ENCODE measurements at places on chromosomes 3 and 15. TPM values are rescaled to one million over a fixed set of nuclear protein-coding genes. Genes with fewer than 3 reads are reported as not detected.

The GOLGA6L9 gene
- 0.28 TPM for polyA plus RNA-seq

DNA sequence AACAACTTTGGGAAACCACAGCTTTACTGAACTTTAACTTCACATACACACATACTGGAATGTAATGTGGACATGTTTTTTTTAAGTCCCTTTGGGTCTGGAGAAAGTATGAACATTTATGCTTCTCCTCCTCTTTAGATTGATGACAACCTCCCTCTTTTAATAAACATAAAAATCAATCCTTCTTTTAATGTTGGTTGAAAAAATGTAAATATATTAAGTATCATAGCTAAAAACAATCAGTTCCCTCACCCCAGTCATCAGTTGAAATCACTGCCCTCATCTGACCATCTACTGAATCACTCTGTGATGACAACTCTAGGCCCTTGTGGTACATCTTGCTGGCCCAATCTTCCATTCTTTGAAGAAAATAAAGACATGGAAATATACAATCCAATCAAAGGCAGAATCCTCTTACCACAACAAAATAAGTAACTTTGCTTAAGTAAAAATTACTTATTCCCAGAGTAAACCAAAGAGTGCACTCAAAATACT, 6.4 kb downstream of the AAGAB start:
- H3K27ac ChIP-seq = no peak overlapping the region
- DNase-seq = no peak
- no peak overlapping the region for H3K4me3 ChIP-seq
- no peaks in the 10 kb centered on the region for H3K27me3 ChIP-seq
- H3K4me1 ChIP-seq = peaks cover 16% of the 10 kb centered on the region
- peaks cover 14% of the 10 kb centered on the region for H3K36me3 ChIP-seq

DNA sequence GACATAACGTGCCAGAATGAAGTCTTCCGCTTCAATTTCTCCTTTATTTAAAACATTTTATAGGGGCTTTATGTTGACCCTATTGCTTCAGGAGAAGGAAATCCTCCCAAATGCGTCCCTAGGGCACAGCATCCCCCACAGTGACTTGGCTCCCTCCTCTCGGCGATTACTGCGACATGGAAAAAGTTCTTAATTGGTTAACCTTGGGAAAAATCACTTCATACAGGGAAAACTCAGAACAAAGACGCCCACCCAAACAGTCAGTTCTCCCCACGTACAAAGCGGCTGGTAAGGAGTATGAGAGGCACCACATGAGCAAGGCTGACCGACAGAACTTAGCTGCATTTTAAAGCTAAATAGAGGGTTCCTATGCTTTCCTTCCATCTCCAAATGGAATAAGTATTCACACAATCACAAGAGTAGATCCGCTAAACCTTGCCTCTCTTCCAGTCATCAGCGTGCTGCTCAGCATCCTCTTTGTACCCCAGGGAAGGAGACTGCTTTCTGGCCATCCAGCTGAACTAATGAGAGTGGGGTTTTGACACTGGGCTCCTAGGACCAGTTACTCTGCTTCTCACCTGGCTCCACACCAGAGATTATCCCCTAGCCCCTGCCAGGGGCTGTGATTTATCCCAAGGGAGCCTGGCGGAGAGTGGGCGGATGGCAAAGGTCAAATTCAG, 415.3 kb upstream of the WNT5A start:
- no peak overlapping the region for H3K4me3 ChIP-seq
- no peaks in the 10 kb centered on the region for H3K4me1 ChIP-seq
- no peak for DNase-seq
- H3K27me3 ChIP-seq = no peaks in the 10 kb centered on the region
- no peak overlapping the region for H3K27ac ChIP-seq
- H3K36me3 ChIP-seq = no peaks in the 10 kb centered on the region

DNA sequence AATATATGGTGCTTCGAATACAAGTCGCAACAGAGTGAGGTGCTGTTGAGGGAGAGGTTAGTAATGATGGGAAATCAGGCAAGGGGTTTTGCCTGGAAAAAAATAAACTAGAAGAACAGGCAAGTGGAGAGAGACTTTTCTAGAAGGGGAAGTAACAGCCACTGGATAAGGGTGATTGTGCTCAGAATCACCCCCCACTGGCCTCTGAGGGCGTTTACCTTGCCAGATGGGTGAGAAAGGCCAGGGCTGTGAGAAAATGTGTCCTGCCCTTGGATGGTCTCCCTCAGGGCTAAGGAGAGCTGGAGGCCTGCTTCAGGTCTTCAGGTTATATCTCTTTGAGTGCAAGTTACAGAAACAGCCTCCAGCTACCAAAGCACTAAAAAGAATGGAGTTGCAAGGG, 151.8 kb downstream of the MEX3B start:
- no peaks in the 10 kb centered on the region for H3K36me3 ChIP-seq
- no peaks in the 10 kb centered on the region for H3K4me1 ChIP-seq
- H3K4me3 ChIP-seq = no peak overlapping the region
- DNase-seq = no peak
- no peaks in the 10 kb centered on the region for H3K27me3 ChIP-seq

The CCR3 gene
- polyA plus RNA-seq = 0.38 TPM

The HYKK gene
- polyA plus RNA-seq = not detected

- no peak overlapping the region for H3K27ac ChIP-seq
- DNase-seq = no peak
- peaks cover 93% of the 10 kb centered on the region for H3K36me3 ChIP-seq
- no peaks in the 10 kb centered on the region for H3K27me3 ChIP-seq
- no peak overlapping the region for H3K4me3 ChIP-seq
These were observed 56.2 kb downstream of the ATG7 start for GRCh38 chr3:11328196-11328945.

DNA sequence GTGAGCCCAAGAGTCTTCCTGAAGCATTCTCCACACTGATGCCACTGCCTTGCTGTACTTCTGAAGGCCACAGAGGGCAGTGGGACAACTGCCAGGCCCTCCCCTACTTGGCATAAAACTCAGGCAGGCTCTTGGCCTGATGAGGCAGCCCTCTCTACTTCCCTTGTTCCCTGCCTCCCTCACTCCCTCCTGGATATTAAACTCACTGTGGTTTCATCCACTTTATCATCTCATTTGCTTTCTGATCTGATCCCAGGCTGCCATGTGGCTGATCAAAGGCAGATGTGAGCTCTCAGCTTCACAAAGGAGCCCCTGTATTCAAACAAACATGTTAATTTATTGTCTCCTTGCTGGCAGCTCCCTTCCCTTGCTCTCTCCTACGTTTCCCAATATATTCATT, 533.5 kb downstream of the IGSF11 start:
- no peak overlapping the region for H3K27ac ChIP-seq
- H3K27me3 ChIP-seq = no peaks in the 10 kb centered on the region
- no peak overlapping the region for H3K4me3 ChIP-seq
- no peaks in the 10 kb centered on the region for H3K36me3 ChIP-seq
- H3K4me1 ChIP-seq = no peaks in the 10 kb centered on the region

- DNase-seq = no peak
- H3K27me3 ChIP-seq = no peaks in the 10 kb centered on the region
- no peak overlapping the region for H3K4me3 ChIP-seq
These were observed 60.0 kb downstream of the RPL22L1 start for GRCh38 chr3:170809975-170810357.

DNA sequence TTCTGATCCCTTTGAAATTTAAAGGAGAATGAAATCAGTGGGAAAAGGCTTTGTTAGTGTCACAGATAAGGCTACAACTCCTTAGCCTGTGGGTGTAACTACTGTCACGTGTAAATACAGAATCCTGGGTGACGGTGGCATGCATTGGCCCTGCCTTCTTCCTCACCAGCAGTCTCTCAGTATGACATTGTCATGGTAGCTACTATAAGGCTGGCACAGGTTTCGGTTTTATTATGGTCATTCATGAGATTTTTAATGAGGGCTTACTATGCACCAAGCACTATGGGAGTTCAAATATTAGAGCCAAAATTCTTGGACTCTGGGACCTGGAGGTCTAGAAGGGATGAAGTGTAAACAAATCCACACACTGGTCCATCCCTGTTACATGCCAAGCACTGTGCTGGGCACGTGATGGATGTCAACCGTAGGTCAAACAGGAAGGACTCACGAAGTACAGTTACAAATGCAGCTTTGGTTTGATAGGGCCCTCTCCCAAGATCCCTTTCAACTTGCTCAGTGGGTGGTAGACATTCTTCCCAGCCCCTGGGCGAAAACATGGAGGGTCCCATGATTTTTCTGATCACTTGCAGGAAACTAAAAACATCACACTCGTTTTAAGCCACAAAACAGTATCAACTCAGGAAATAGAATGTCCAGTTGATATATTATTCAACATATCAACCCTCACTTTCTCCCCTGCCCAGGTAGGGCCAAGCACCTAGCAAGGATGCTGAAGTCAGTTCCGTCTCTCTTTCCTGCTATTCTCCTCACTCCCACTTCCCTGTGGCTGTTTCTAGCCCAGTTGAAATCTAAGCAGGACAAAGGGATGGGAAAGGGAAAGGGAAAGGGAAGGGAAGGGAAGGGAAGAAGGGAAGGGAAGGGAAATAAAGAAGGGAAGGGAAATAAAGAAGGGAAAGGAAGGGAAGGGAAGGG, 25.3 kb downstream of the BFSP2 start:
- no peaks in the 10 kb centered on the region for H3K27me3 ChIP-seq
- no peak for DNase-seq
- H3K4me1 ChIP-seq = no peaks in the 10 kb centered on the region
- no peak overlapping the region for H3K4me3 ChIP-seq

The PARP15 gene
- polyA plus RNA-seq = 0.92 TPM

- no peaks in the 10 kb centered on the region for H3K27me3 ChIP-seq
- H3K4me1 ChIP-seq = no peaks in the 10 kb centered on the region
- H3K36me3 ChIP-seq = no peaks in the 10 kb centered on the region
- peak; percentile 23 for DNase-seq
- no peak overlapping the region for H3K27ac ChIP-seq
These were observed 8.6 kb upstream of the STX19 start for GRCh38 chr3:94036909-94037507.

The CAMP gene
- polyA plus RNA-seq = 5.1 TPM

GRCh38 chr3:72234391-72234790, 449.4 kb upstream of the PROK2 start:
- H3K4me3 ChIP-seq = no peak overlapping the region
- H3K4me1 ChIP-seq = no peaks in the 10 kb centered on the region
- no peaks in the 10 kb centered on the region for H3K36me3 ChIP-seq
- no peak overlapping the region for H3K27ac ChIP-seq

The FAM227B gene
- 0.72 TPM for polyA plus RNA-seq

DNA sequence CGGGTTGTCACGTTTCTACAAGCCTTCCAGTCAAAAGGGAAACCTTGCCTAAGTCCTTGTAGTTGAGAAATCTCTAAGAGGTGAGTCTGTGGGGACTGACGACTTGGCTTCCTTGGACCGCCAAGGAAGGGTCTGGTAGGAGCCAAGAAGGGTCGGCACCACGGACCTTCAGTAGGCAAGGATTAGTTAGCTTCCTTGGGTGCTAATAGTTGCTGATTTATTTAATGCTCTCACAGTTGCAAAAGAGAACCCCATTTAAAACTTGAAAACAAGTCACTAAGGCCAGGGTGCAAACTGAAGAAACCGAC, 361 bp upstream of the LCMT2 start:
- H3K27me3 ChIP-seq = no peaks in the 10 kb centered on the region
- peaks cover 23% of the 10 kb centered on the region for H3K4me1 ChIP-seq
- H3K27ac ChIP-seq = peak overlapping the region; percentile 82
- peak overlapping the region; percentile 90 for H3K4me3 ChIP-seq

GRCh38 chr3:197456261-197457091, 99.3 kb downstream of the BDH1 start:
- H3K27ac ChIP-seq = peak overlapping the region; percentile 81
- H3K4me3 ChIP-seq = peak overlapping the region; percentile 89
- H3K4me1 ChIP-seq = peaks cover 20% of the 10 kb centered on the region
- H3K36me3 ChIP-seq = no peaks in the 10 kb centered on the region
- H3K27me3 ChIP-seq = no peaks in the 10 kb centered on the region
- peak; percentile 80 for DNase-seq

- peaks cover 88% of the 10 kb centered on the region for H3K36me3 ChIP-seq
- peaks cover 34% of the 10 kb centered on the region for H3K4me1 ChIP-seq
- no peaks in the 10 kb centered on the region for H3K27me3 ChIP-seq
- DNase-seq = peak; percentile 44
- no peak overlapping the region for H3K4me3 ChIP-seq
- H3K27ac ChIP-seq = no peak overlapping the region
These were observed 16.5 kb downstream of the VIPR1 start for GRCh38 chr3:42518800-42519567.

The ANKRD34C gene
- not detected for polyA plus RNA-seq

- no peaks in the 10 kb centered on the region for H3K4me1 ChIP-seq
- H3K36me3 ChIP-seq = no peaks in the 10 kb centered on the region
- no peak overlapping the region for H3K27ac ChIP-seq
- no peak for DNase-seq
- no peak overlapping the region for H3K4me3 ChIP-seq
These were observed 149.8 kb downstream of the GABRB3 start for GRCh38 chr15:26623071-26623470.

DNA sequence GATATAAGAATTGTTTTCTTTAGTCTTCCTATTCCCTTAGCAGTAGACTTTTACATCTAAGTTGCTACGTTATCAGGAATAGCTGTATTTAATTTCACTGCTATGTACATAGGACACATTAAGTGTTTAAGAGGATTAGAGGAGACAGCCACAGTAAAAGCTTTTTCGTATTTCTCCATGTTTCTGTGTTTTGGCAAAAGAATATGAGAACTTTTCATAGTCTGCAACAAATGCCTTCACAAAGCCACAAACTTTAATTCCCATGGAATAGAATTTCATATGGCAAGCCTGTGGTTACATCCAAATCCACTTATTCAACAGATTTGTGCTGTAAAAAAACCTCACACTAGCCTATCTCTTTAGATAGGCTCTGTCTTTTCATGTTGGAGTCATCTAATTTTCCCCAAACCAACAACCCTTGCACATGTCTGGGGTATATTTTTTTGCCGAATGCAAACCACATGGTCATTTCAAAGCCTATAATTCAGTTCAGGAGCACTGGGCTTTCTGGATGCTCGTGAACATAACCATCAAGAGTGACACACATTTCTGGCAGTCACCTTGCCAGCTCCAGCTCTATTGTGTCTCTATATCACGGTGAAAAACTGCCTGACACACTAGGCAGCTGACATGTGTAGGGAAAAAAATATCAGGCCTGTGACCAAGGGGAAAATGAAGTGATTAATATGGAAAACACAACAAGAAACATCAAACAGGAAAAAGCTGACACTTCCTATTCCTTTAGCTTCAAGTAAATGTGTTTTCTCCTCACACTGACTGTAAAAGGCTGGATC, 19.2 kb downstream of the PLD1 start:
- no peak overlapping the region for H3K4me3 ChIP-seq
- H3K27ac ChIP-seq = no peak overlapping the region
- no peaks in the 10 kb centered on the region for H3K27me3 ChIP-seq
- no peaks in the 10 kb centered on the region for H3K36me3 ChIP-seq

- no peaks in the 10 kb centered on the region for H3K36me3 ChIP-seq
- no peak overlapping the region for H3K4me3 ChIP-seq
- no peaks in the 10 kb centered on the region for H3K4me1 ChIP-seq
These were observed 6.3 kb upstream of the SCN5A start for GRCh38 chr3:38655708-38656300.

The KLHL40 gene
- polyA plus RNA-seq = not detected

GRCh38 chr15:45468294-45468693, 54.3 kb downstream of the SLC30A4 start:
- H3K27me3 ChIP-seq = peaks cover 4% of the 10 kb centered on the region
- no peaks in the 10 kb centered on the region for H3K36me3 ChIP-seq
- H3K27ac ChIP-seq = no peak overlapping the region
- no peak overlapping the region for H3K4me3 ChIP-seq
- no peak for DNase-seq

GRCh38 chr3:154953538-154953937, 126.6 kb upstream of the MME start:
- no peak for DNase-seq
- H3K27me3 ChIP-seq = no peaks in the 10 kb centered on the region

Data from CD14-positive monocyte (primary cell).